ENCODE measurements at places on chromosomes 4 and X. TPM values are rescaled to one million over a fixed set of nuclear protein-coding genes. Genes with fewer than 3 reads are reported as not detected.

Gene TAB3
- 31.7 TPM for total RNA-seq

Gene INTU
- 2.0 TPM for total RNA-seq

Gene FAM199X
- 41.3 TPM for total RNA-seq

Gene PTCHD1
- 0.29 TPM for total RNA-seq

Gene SHISA3
- 4.9 TPM for total RNA-seq

Gene GPR82
- 0.29 TPM for total RNA-seq

Gene GUCY1B1
- total RNA-seq, result 25.7 TPM

Gene CT45A5
- not detected for total RNA-seq

Gene ZCCHC18
- total RNA-seq, result not detected

Gene GPR78
- 0.55 TPM for total RNA-seq

All from stomach (tissue), 19 donors.